Endothelial cell (in vitro differentiated cells): ENCODE measurements at places on chromosomes 2 and 18. TPM values are rescaled to one million over a fixed set of nuclear protein-coding genes. Genes with fewer than 3 reads are reported as not detected.

DNA sequence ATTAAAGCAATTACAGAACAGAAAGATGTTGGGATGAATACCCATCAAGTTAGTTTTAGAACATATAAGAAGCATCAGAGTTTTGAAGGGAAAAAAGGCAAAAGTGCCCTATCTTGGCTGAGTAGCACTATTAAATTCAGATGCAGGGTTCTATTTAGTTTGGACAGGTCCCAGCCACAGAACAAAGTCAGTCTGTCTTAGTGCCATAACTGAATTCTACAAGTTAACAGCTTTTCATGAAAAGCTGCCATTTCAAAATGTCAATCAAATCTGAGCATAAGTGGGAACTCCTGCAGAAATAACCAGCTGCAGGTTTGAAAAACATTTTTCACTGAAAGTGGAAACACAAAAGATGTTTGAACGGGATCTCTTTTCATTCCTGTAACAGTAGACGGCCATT, 160.4 kb downstream of the SRBD1 start:
- H3K4me3 ChIP-seq: no peak overlapping the region
- DNase-seq: no peak
- H3K27ac ChIP-seq: no peak overlapping the region
- no peaks in the 10 kb centered on the region for H3K27me3 ChIP-seq
- H3K36me3 ChIP-seq: no peaks in the 10 kb centered on the region
- no peaks in the 10 kb centered on the region for H3K4me1 ChIP-seq

GRCh38 chr18:23596183-23596582, 9.9 kb upstream of the NPC1 start:
- H3K4me1 ChIP-seq: peaks cover 6% of the 10 kb centered on the region
- H3K27me3 ChIP-seq: no peaks in the 10 kb centered on the region
- no peaks in the 10 kb centered on the region for H3K36me3 ChIP-seq
- no peak for DNase-seq
- no peak overlapping the region for H3K27ac ChIP-seq

- H3K27ac ChIP-seq: no peak overlapping the region
- H3K4me1 ChIP-seq: no peaks in the 10 kb centered on the region
- H3K27me3 ChIP-seq: no peaks in the 10 kb centered on the region
- DNase-seq: no peak
- H3K36me3 ChIP-seq: no peaks in the 10 kb centered on the region
Measured at GRCh38 chr18:29652797-29653196, 1389.7 kb downstream of the DSC3 start.

DNA sequence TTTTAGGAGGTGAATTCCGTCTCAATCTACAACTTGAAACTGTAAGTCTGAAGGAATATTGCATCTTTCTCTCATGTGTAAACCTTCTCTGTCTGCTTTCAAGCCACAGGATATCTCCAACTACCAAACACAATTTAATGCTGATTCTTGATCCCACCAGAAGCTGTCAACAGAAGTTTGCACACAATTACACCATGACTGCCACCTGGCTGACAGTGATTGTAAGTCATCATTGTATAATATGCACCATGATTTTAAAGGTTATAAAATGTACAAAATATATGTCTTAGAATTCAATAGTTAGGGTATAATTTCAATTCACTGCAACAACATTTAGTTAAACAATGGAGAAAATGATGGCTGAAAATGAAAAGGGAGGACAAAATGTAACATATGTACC, 18.4 kb downstream of the PREPL start:
- no peaks in the 10 kb centered on the region for H3K27me3 ChIP-seq
- peaks cover 3% of the 10 kb centered on the region for H3K36me3 ChIP-seq
- H3K4me3 ChIP-seq: no peak overlapping the region
- no peak for DNase-seq
- no peak overlapping the region for H3K27ac ChIP-seq

DNA sequence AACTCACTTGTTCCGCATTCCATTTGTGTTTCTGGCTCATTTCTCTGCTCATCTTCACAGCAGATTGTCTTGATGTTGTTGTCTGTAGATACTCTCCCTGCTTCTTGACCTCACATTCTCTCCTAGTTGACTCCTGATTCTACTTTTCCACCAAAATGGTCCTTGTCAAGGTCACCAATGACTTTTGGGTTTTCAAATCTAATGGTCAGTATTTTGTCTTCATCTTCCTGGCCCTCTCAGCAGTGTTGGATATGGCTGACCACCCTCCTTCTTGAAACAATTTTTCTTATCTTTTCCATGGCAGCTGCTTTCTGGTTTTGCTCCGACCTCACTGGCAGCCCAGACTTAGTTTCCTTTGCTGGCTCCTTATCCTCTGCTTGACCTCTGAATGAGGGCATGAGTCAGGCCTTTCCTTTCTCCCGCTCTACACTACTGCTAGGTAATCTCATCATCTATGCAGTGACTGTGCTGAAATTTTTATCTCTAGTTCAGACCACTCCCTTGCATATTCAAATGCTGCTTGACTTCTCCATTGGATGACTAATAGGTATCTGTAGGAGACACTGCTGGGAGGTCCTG, 386.6 kb upstream of the SPRED2 start:
- no peak overlapping the region for H3K4me3 ChIP-seq
- no peak overlapping the region for H3K27ac ChIP-seq
- peaks cover 3% of the 10 kb centered on the region for H3K4me1 ChIP-seq
- H3K27me3 ChIP-seq: no peaks in the 10 kb centered on the region
- DNase-seq: no peak

- H3K36me3 ChIP-seq: peaks cover 17% of the 10 kb centered on the region
- H3K4me1 ChIP-seq: no peaks in the 10 kb centered on the region
- no peak for DNase-seq
- no peak overlapping the region for H3K27ac ChIP-seq
- no peak overlapping the region for H3K4me3 ChIP-seq
Measured at GRCh38 chr18:27959101-27959500, 217.8 kb downstream of the CDH2 start.

GRCh38 chr18:48045744-48046143, 115.3 kb upstream of the SMAD2 start:
- H3K27ac ChIP-seq: no peak overlapping the region
- no peaks in the 10 kb centered on the region for H3K4me1 ChIP-seq
- H3K4me3 ChIP-seq: no peak overlapping the region
- H3K36me3 ChIP-seq: peaks cover 4% of the 10 kb centered on the region
- DNase-seq: no peak

GRCh38 chr2:76280686-76281085, 570.0 kb upstream of the GCFC2 start:
- no peaks in the 10 kb centered on the region for H3K36me3 ChIP-seq
- no peak for DNase-seq
- H3K4me3 ChIP-seq: no peak overlapping the region
- peaks cover 29% of the 10 kb centered on the region for H3K4me1 ChIP-seq
- H3K27ac ChIP-seq: no peak overlapping the region
- no peaks in the 10 kb centered on the region for H3K27me3 ChIP-seq

DNA sequence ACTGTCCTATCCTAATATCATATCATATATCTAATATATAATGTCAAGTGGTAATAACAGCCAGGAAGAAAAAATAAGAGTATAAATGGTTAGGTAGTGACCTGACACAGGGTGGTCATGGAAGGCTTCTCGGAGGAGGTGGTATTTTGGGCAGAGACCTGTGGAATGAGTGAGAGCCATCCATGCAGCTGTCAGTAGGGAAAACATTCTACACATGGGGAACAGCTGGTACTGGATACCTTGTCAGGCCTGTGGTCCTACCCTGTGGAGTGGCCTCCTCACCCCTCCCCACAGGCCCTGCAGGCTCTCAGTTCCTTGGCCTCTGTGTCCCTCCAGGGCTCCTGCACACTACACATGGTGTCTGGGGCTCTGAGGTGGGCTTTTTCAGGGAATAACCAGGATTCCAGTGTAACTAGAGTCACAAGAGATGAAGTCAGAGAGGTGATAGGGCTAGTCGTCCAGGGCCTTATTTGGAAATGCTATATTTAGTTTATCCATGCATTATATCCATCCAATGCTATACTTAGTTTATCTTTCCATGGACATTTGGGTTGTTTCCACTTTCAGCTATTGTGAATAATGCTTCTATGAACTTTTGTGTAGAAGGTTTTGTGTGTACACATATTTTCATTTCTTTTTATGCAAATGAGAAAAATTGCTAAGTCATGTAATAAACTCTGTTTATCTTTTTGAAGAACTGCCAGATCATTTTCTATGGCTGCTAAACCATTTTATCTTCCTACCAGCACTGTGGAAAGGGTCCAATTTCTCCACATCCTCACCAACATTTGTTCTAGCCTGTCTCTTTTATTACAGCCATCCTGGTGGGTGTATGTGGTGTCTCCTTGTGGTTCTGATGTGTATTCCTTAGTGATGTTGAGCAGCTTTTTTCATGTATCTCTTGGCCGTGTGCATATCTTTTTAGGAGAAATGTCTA, 75.6 kb downstream of the TPGS2 start:
- H3K4me3 ChIP-seq: no peak overlapping the region
- H3K36me3 ChIP-seq: no peaks in the 10 kb centered on the region
- no peak for DNase-seq
- no peak overlapping the region for H3K27ac ChIP-seq

DNA sequence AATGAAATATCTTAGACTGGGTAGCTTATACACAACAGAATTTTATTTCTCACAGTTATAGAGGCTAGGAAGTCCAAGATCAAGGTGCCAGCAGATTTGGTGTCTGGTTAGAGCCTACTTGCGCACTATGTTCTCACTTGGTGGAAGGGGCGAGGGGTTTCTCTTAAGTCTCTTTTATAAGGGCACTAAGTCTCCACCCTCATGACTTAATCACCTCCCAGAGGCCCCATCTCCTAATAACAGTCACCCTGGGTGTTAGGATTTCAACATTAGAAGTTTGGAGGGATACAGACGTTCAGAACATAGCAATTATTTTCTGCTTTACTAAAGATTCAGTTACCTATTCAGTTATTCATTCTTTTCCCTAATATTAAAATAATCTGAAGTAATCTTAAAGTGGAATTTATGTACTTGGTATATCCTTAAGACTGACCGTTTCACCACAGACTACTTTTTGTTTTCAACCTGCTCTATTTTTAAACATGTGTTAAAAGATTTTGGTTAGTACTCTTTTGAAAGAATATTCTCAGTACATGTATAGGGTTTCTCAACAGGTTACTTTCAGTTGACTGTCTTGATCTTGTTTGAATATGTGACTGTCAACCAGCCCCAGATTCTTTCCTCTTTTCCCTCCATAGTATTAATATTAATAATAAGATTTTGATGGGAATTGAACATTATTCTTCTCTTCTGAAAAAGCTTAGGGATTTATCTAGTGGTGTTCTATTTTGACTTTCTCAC, 130.0 kb downstream of the TAF4B start:
- no peak overlapping the region for H3K4me3 ChIP-seq
- H3K36me3 ChIP-seq: no peaks in the 10 kb centered on the region
- no peak for DNase-seq
- H3K27ac ChIP-seq: no peak overlapping the region
- H3K27me3 ChIP-seq: no peaks in the 10 kb centered on the region
- H3K4me1 ChIP-seq: no peaks in the 10 kb centered on the region

DNA sequence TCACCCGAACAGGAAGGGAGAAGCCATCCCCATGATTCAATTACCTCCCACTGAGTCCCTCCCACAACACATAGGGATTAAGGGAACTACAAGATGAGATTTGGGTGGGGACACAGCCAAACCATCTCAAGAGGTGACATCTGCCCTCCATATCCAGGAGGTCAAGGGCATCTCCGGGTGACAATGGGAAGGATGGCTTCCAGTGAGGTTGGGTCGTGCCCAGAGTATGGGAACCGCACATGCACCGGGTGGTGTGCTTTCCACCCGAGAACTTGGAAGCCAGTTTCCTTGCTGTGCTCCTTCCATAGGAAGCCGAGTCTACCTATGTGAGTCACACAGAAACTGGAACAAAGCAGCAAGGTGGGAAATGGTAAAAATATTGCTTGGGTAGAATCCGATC, 216.9 kb upstream of the SALL3 start:
- peaks cover 4% of the 10 kb centered on the region for H3K27me3 ChIP-seq
- H3K4me3 ChIP-seq: no peak overlapping the region
- DNase-seq: no peak
- H3K4me1 ChIP-seq: no peaks in the 10 kb centered on the region
- peaks cover 5% of the 10 kb centered on the region for H3K36me3 ChIP-seq

The LONRF2 gene
- not detected for total RNA-seq

- H3K27ac ChIP-seq: no peak overlapping the region
- H3K36me3 ChIP-seq: peaks cover 13% of the 10 kb centered on the region
- no peak overlapping the region for H3K4me3 ChIP-seq
- H3K27me3 ChIP-seq: no peaks in the 10 kb centered on the region
- no peak for DNase-seq
- H3K4me1 ChIP-seq: peaks cover 12% of the 10 kb centered on the region
Measured at GRCh38 chr2:112794131-112794733, 9.9 kb upstream of the IL1A start.

- no peaks in the 10 kb centered on the region for H3K4me1 ChIP-seq
- DNase-seq: no peak
- peaks cover 10% of the 10 kb centered on the region for H3K36me3 ChIP-seq
- no peaks in the 10 kb centered on the region for H3K27me3 ChIP-seq
- no peak overlapping the region for H3K4me3 ChIP-seq
Measured at GRCh38 chr2:231290321-231291015, 92.0 kb downstream of the ARMC9 start.

- H3K27me3 ChIP-seq: peaks cover 1% of the 10 kb centered on the region
- no peak overlapping the region for H3K4me3 ChIP-seq
- DNase-seq: no peak
Measured at GRCh38 chr2:152071092-152071491, 27.8 kb downstream of the CACNB4 start.

DNA sequence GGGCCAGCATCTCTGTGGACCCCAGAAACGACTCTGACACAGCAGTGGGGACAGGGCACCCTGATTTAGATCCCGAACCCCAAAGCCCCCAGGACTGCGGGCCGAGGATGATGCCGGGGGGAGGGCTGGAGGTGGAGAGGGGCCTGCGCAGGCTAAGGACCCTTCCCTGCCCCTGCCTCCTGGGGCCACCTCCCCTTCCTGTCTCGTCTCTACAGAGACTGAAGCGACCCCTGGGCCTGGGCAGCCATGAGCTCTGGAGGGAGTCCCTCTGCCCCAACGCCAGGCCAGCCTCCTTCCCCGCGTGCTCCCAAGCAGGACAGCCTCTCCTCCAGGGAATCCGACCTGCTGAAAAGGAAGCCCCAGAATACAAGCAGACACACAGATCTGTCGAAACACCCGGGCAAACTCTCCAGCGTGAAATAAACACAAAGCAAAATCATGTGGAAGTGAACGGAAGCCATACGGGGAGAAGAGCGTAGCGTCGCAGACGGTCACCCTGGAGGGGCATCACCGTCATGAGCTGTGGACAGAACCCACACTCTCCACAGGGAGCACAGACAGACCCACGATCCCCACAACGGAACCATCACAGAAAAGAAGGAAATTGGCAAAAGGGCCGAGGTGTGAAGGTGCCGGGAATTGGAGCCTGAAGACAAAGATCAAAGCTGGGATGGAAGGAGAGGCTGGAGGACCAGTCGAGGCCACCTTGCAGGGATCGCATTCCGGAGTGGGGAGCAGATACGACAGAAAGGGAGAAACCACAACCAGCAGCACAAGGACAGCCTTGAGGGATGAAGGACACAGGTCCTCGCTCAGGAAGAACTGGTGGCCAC, 51.0 kb upstream of the CTDP1 start:
- H3K4me1 ChIP-seq: peaks cover 22% of the 10 kb centered on the region
- H3K27me3 ChIP-seq: peaks cover 13% of the 10 kb centered on the region
- H3K36me3 ChIP-seq: peaks cover 14% of the 10 kb centered on the region

The MOCOS gene
- total RNA-seq: 0.56 TPM
